BJ (cell line): ENCODE measurements at places on chromosomes 11 and 22. TPM values are rescaled to one million over a fixed set of nuclear protein-coding genes. Genes with fewer than 3 reads are reported as not detected.

TCN1 gene
- polyA plus RNA-seq, result not detected in 2 replicates

- no peak for DNase-seq
These were observed 78.3 kb downstream of the MICAL2 start for GRCh38 chr11:12188548-12189317.

SUSD2 gene
- polyA plus RNA-seq, result 2.6 and 5.2 TPM in 2 replicates

GRCh38 chr11:5643585-5643984 lies 18.8 kb downstream of the TRIM34 start:
- no peak for DNase-seq

DNA sequence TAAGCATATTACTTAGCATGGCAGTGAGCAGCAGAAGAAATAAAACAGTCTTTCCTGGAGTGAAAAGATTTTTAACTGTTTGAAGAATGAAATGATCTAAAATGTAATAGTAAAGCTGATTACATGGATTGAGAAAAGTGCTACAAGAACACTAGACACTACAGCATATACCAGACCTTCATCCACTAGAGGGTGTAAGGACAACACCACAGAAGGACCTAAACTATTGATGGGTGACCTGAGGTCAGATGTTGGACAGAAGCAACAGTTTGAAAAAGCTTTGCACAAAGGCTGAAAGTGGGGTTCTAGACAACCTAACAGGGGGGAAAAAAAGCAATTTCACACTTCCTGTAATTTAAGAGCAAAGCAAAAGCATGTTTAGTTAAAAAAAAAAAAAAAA lies 97.7 kb downstream of the RBFOX2 start:
- no peak for DNase-seq

DNA sequence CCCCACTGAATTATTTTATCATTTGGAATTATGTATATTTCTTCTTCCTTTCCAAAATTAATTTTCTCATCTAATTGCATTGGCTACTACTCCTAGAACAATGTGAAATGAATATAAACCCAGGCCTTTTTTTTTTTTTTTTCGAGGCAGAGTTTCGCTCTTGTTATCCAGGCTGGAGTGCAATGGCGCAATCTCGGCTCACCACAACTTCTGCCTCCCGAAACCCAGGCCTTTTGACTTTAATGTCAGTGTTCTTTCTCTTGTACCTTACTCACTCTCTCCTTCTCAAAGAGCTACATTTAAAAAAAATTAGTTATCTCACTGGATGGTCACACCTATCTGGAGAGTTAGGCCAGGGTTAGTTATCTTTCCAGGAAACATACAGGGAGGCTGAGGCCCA lies 35.3 kb upstream of the LRRC32 start:
- no peak for DNase-seq
